ENCODE measurements at places on chromosomes 5 and 9.
A peak's percentile ranks its signal among the peaks of the same experiment; 100 is the strongest.

- no peak for DNase-seq
These were observed 69.9 kb downstream of the PLPPR1 start for GRCh38 chr9:101098392-101098791.

GRCh38 chr9:102185371-102185770 is 446.9 kb upstream of the GRIN3A start:
- DNase-seq = no peak

GRCh38 chr5:117326997-117327396 is 752.4 kb upstream of the SEMA6A start:
- DNase-seq = no peak

DNA sequence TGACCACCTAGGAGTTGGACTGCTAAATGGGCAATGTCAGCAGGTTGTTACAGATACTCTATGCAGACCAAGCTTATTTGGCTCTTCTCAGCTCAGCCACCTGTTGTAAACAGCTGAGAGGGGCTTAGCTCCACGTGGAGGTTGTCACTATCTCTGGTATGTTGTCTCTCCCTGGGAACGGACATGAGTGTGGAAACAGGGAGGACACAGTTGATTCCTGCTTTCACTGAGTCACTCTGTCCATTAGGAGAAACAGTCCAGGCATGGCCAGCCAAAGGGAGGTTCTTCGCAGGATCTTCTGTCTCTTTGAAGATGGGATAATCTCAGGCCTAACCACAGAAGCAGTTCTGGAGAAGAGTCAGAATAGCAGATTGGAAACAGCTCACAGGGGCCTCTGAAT is 121.2 kb downstream of the PALM2AKAP2 start:
- DNase-seq = peak; percentile 95
